ENCODE measurements at places on chromosomes 16 and 17.
A peak's percentile ranks its signal among the peaks of the same experiment; 100 is the strongest.

DNA sequence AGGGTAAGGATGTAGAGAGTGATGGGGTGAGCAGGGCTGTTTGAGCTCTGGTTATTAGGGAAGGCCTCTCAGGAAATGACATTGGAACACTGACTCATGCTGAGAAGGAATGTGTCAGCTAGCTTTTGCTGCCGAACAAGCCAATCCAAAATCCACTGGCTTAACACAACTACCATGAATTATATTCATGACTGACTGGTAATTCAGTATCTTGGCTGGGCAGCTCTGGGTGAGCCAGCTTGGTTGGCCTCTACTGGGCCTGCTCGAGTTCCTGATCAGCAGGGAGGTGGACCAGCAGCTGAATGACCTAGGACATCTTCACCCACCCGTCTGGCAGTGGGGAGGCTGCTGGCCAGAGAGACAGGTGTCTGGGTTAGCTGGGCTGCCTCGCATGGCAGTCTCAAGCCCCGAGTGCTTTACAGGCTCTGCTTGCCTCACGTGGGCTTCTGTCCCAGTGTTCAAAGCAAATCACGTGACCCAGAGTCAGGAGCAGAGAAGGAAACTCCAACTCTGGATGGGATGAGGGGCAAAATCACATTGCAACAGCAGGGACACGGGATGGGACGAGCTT lies 209.4 kb downstream of the KATNIP start:
- no peak for DNase-seq

DNA sequence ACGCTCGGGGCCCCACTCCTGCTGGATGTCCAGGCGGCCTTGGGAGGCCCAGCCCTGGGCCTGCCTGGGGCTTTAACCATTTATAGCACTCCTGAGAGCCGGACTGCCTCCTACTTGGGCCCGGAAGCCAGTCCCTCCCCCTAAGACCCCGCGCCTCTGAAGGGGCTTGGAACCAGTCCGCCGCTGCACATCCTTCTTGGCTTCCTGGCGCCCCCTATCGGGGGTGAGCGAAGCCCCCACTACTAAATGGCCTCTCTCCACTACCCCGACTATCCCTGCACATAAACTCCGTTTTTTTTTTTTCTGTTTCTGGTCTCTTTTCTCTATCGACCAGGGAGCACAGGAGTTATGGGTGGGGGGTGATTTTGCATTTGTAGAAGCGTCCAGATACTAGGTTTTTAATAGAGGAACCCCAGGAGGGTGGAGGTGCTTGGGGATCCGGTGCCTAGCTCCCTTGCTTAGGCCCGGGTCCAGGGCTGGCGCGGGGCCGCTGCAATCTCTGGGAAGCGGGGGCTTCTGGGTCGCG lies 633 bp upstream of the NOL3 start:
- no peak for DNase-seq

DNA sequence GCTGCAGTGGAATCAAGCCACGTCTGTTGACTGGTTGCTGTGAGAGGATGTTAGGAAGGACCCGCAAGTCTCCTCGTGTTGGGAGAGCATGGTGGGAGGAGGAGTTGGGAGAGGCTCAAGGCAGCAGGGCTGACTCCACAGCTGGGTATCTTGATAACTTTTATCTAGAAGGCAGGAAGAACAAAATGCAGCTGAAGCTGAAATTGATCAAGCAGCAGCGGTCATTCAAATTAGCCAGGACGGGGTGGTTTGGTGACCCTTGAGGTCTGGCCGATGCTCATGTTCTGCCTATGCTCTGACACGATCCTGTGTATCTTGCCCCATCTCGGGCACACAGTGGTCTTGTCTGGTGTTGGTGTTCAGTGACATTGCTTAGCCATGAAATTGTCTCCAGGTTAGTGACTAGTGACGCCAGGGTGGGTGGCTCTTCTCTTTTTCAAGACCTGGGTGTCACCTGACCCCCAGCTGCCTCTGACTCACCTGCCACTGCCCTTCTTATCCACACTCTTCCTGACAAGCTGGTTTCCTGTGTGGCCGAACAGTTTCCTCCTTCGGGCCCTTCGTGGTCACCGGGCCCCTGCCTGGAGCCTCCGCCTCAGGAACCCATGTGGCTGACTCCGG lies 19.1 kb downstream of the NPTX1 start:
- no peak for DNase-seq

GRCh38 chr16:73997340-73997711 lies 299.3 kb upstream of the PSMD7 start:
- no peak for DNase-seq

GRCh38 chr16:28897826-28898225 lies 19.5 kb downstream of the ATP2A1 start:
- no peak for DNase-seq

- no peak for DNase-seq
These were observed 22.7 kb upstream of the KIF19 start for GRCh38 chr17:74303305-74303704.

- DNase-seq = no peak
These were observed 3.0 kb upstream of the TCF25 start for GRCh38 chr16:89870440-89870839.

- peak; percentile 30 for DNase-seq
These were observed 470 bp upstream of the CDK3 start for GRCh38 chr17:76000016-76000754.

Measured in stimulated activated CD4-positive, alpha-beta T cell treated with anti-CD3 and anti-CD28 coated beads, TNF-alpha, amount 100 ng/mL, for 4 hours (primary cell).